Dermis blood vessel endothelial cell (primary cell): ENCODE measurements at places on chromosomes 12 and 14.

DNA sequence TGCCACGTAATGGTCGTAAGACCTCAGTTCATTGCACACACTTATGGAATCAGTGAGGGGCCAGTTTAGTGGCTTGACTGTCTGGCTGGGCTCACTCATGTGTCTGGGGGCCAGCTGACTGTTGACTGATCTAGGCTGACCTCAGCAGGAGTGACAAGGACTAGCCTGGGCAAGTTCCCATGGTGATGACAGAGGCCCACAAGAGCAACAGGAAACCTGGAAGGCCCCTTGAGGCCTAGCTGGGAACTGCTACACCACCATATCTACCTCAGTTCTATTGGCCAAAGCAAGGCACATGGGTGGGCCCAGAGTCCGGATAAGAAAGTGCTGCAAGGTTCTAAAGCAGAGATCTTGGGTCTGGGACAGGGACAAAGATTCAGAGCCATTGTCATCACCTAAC is 21.3 kb upstream of the RFLNA start:
- peak; percentile 58 for DNase-seq

DNA sequence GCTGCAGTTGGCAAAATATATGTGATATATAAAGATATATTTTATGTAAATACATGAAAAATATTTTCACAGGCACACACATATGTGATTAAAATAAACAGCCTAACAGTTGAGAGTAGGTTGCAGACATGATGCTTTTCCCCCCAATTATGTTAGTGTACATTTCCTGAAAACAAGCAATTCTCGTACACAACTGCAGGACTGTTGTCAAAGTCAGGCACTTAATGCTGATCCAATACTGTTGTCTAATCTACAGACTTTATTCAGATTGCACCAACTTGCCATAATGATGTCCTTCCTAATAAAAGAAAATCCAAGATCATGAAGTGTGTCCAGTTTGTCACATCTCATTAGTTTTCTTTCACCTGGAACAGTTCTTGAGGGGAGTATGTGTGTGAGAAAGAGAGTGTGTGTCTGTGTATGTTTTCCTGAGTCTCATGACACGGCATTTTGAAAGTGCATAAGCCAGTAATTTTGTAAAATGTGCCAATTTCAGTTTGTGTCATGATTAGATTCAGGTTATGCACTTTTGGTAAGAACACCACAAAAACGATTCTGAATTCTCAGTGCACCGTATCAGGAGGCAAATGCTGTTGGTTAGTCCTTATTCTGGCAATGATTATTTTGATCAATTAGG is 16.5 kb upstream of the SEL1L start:
- no peak for DNase-seq

GRCh38 chr12:7441216-7441615 is 2.7 kb downstream of the CD163L1 start:
- DNase-seq: no peak

DNA sequence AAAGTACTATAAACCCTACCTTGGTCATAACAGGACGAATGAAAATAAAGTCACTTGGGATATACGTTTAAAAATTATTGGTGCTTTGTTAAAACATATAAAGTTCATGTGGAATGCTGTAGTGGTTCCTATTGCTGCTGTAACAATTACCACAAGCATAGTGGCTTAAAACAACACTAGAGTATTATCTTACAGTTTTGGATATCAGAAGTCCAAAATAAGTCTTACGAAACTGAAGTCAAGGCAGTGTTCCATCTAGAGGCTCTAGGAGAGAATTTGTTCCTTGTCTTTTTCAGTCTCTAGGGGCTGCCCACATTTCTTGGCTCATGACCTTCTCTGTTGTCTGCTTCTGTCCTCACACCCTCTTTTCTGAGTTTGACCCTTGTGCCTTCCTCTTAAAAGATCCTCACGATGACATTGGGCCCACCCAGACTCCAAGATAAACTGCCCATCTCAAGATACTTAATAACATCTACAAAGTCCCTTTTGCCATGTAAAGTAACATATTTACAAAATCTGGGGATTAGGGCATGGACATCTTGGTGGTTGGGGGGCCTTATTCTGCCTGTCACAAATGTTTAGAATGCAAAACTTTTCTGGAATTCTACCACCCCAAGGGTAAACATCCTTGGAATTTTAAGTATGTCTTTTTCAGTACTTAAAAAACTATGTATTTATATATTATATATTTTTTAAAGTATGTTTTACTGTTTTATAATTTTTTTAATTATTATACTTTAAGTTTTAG is 178.1 kb downstream of the ETNK1 start:
- DNase-seq: no peak

DNA sequence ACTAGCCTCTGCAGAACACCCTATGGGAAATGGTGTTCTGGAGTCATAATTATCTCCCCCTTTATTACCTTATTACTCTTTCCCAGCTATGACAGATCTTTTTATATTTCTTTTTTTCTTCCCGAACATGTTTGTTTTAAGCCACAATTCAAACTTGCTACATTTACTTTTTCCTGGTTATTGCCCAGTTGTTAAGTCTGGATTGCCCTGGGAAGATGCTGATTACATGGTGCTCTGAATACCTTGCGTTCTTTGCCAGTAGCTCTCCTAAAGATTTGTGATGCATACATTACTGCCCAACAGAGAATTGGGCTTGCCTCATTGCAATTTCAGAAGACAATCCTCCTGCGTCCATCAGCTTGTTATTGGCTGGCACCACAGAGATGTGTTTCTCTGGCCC is 118.3 kb upstream of the FGD4 start:
- DNase-seq: no peak

DNA sequence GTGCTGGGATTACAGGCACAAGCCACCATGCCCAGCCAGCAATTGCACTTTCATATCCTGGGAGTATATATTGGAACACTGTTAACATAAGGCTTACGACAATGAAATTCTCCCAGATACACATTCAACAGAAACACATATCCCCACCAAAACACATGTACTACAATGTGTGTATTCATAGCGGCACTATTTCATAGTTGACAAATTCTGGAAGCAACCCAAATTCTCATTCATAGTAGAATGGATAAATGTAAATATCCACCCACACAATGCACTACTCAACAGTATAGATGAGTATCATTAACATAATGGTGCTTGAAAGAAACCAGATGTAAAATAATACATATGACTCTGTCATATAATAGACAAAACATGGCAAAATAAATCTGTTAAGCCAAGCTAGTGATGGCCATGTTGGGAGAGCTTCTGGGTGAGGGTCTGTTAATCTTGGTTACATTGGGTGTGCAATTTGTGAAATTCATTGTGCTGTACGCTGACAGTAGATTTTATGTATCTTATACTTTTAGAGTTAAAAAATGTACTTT is 2.6 kb upstream of the DNAAF2 start:
- no peak for DNase-seq

DNA sequence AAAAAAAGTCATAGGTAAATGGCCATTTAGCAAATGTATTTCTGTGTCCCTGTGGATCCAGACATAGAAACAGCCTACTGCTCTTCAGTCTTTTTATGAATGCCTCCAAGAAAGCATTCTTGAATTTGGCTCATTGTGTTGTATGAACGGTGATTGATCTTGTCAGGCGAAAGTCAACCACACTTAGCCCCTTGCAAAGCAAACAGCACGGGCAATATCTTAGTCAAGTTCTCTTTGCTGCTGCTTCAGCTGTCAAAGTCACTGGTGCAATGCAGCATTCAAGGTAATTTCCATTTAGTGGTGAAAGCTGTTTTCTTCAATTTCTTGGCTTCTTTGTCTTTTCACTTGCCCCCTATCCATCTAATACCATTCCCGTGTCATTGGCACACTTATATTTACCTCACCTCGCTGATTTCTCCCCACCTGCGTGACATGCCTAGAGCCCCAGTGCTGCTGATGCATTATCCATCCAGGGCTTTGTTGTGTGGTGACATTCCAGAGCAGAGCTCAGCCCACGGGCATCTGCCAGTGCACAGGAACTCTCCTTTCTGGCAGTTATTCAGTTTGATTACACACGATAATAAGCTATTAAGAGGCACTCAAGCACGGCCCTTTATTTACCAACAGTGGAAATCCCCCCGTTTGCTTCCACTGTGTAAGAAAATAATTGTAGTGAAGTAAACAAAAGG is 362.3 kb upstream of the NOVA1 start:
- DNase-seq: no peak

- DNase-seq: no peak
Measured at GRCh38 chr12:113292091-113292490, 42.8 kb downstream of the SLC8B1 start.

DNA sequence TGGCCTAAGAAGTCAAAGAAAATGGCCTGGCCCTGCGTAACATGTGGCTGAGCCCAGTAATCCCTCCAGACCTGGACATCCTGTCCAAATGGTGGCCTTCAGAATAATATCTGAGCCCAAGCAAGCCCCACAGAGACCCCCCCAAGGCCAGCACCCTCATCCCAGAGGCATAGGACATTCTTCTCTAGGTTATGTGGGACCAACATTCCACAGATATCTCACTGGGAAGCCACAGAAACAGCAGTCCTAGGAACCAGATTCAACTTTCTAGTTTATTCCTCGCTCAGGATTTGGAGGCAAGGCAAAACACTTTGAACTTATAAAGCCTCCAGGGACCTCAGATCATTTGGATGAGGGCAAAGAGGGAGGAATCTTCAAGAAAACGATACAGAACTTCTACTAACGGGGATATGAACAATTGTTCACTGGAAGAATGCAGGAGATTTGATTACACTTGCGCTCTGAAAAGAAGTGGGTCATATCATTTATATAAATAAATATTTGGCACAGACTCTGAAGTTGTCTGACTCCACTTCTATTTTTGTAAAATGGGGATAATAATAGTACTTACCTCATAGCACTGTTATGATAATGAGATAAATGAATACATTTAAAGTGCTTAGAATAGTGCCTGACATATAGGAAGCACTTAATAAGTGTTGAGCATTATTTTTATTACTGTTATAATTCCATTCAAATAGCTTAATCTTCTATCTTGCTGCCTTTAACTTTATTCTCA is 171.5 kb downstream of the NUAK1 start:
- DNase-seq: peak; percentile 10

DNA sequence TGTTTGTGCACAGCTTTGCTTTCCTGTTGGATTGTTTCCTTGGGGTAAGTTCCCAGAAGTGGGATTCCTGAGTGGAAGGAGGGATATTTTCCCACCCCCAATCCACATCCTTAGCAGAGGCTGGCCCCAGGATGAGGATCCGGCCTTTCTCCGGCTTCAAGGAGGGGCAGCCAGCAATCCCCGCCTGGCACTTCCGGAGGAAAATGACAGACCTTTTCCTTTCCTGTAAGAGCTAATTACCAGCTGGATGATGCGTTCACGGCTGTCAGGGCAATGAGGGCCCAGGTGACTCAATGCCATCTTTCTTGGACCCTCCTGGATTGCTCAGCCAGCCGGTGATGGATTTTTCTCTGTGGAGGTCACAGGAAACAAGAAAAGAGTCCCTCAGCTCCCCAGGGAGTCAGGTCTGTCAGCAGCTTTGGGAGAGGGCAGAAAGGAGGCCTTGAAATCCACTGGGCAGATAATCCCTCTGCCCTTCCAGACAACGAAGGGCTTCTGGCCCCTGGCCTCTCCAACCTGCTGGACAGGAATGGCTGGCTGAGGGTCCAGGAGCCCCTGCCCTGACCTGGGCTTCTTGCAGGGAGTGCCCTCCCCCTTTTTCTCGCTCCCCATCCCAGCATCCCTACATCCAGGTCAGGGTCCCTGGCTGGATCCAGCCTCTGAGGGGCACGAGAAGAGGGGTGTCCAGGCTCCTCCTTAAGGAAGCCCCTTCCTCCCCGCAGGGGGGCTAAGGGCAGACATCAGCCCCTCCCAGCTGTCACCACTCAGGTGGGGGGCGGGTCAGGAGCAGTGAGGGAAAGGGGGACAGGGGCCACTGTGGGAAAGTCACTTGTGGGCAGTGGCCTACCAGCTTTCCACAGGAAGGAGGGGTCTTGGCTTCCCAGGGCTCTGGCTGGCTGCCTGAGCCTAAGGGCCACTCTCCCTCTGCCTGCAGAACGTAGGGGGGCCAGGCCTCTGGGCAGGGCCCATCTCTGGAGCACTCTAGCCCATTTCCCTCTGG is 16.1 kb upstream of the CCDC85C start:
- DNase-seq: peak; percentile 95

DNA sequence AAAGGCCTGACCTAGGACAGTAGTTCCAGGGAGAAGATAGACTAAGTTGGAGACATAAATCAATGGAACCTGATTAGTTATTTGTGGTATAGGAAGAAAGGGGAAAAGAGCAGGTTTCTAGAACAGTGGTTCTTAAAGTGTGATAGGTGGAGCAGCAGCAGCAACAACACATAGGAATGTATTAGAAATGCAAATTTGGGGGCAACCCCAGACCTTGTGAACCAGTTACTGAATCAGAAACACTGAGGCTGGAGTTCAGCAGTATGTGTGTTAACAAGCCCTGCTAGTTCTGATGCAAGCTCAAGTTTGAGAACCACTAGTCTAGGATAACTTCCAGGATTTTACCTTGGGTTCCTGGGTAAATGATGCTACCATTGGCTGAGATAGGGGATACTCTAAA is 308.7 kb downstream of the EMP1 start:
- no peak for DNase-seq

- DNase-seq: peak; percentile 100
Measured at GRCh38 chr14:92540472-92541048, 27.0 kb downstream of the RIN3 start.

DNA sequence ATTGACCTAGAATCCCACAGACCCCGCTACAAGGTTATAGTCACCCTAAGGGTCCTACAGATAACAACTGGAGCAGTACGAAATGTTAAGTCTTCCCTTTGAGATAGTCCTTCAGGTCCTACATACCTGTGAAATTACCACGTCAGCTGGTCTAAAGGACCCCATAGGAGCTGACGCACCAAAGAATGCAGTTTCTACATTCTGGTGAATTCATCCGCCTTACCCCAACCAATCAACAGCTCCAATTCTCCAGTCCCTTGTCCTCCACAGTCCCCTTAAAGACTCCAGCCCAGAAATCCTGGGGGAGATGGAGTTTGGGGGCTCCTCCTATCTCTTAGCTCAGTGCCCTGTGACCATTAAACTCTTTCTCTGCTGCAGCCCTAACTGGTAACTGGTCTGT is 36.2 kb upstream of the PRMT8 start:
- DNase-seq: no peak

DNA sequence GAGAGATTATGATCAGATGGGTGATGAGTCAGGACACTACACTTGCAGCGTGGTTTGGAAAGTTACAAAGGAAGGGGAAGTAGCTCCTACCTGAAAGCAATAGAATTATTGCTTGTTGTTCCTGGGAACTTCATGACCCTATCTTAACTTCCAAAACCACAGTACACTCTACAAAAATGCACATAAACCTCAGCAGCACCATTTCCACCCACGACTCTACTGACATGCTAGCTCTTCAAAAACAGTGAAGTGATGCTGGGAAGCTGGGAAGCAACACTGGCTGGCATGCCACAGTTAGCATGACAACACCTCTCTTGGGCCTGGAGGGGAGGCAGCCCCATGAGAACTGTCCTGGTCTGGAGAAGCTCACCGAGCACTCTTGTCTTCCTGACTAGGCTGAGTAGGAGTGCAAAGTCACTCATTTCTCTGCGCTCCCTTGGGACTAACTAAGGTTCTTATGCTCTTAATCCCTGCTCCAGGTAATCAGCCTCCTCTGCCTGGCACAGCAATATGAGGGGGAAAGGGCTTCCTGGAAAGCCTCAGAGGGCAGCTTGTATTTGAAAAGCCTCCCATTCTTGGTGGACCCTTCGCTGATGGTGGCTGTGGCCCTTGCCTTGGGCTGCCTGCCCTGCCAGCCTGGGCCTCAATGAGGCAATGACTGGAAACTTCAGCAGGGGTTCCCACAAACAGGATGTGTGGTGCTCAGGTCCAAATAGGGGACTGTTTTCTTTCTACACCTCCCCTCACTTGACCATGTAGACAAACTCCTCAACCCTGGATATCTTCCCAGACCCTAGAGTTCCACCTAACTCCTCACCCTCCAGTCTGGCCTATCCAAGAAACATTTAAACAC is 1.2 kb downstream of the KRT3 start:
- no peak for DNase-seq

- DNase-seq: peak; percentile 9
Measured at GRCh38 chr14:69484444-69485314, at the start of gene PLEKHD1. Gene PLEKHD1, plus strand, starts transcription at chr14:69484728. Its CDS starts 238 bp downstream, at chr14:69484966.
